Panc1 (cell line): ENCODE measurements at places on chromosomes 3 and 15. TPM values are rescaled to one million over a fixed set of nuclear protein-coding genes. Genes with fewer than 3 reads are reported as not detected.
A peak's percentile ranks its signal among the peaks of the same experiment; 100 is the strongest.

DNA sequence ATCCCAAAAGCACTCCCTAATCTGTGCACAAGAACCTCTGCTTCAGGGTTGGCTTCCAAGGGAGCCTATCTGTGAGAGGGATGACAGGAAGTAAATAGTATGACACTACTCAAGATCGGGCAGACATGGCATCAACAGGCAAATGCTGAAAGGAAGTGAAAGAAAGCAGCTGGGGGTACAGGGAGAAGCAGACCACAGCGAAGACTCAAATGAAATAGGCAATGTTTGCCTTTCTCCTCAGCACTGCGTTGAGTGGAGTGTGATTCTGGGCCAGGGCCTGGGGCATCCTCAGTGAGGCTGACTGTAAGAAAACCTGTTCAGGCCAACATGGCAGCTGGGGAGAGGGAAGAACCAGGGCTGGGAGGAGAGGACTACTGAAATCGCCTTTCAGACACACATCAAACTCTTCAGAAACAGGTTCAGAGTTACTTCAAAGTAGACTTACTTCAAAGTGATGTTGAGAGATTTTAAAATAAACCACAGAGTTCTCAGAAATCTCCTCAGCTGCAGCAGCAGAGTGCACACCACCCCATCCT lies 96.6 kb downstream of the SLC9A9 start:
- no peaks in the 10 kb centered on the region for H3K4me1 ChIP-seq
- H3K4me3 ChIP-seq, result no peak overlapping the region
- H3K27ac ChIP-seq, result no peak overlapping the region
- no peaks in the 10 kb centered on the region; the same call in 1 of the 2 replicates for H3K36me3 ChIP-seq
- no peak for DNase-seq
- H3K27me3 ChIP-seq, result no peaks in the 10 kb centered on the region; the same call in 1 of the 2 replicates

DNA sequence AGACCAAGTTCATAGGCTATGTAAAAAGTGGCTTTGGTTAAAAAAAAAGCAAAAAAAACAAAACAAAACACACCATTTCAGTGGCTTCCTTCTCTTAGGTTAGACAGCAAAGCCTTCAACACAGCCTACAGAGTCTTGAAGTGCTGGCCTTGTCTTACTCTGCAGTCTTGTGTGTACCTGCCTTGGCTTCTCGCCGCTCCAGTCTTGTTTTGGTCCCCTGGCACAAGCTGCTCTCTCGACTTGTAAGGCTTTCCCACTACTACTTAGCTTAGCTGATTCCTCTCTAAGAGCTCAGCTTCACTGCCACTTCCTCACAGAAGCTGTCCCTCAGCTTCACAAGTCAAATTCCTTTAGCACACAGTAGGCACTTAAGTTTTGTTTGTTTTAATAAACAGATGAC lies 63.0 kb downstream of the ST3GAL6 start:
- H3K36me3 ChIP-seq, result no peaks in the 10 kb centered on the region
- DNase-seq, result no peak
- no peaks in the 10 kb centered on the region for H3K27me3 ChIP-seq
- H3K4me3 ChIP-seq, result no peak overlapping the region
- no peak overlapping the region for H3K27ac ChIP-seq

- DNase-seq, result no peak
- H3K4me3 ChIP-seq, result no peak overlapping the region
- H3K27me3 ChIP-seq, result peaks cover 5% of the 10 kb centered on the region
- peaks cover 3% of the 10 kb centered on the region; the same call in 1 of the 2 replicates for H3K4me1 ChIP-seq
Measured at GRCh38 chr15:69297642-69298353, 914 bp upstream of the PAQR5 start.

DNA sequence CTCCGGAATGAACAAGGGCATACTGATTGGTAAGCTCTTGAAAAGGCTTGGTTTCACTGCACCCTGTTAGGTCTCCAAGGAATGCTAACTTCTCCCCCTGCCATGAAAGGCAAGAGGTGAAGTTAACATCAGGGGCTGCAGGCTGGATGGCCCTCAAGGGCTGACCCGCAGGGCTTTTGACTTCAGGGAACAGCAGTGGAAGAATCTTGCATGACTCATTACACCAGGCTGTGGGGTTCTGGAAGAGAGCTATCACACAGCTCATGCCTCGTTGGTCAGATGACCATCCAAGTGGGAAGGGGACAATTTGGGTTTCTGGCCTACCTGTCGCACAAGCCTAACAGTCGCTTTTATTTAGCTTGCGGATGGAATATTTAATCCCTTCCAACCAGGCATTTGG lies 23.6 kb upstream of the ATG7 start:
- H3K4me3 ChIP-seq, result no peak overlapping the region
- no peak overlapping the region for H3K27ac ChIP-seq
- no peaks in the 10 kb centered on the region for H3K36me3 ChIP-seq

DNA sequence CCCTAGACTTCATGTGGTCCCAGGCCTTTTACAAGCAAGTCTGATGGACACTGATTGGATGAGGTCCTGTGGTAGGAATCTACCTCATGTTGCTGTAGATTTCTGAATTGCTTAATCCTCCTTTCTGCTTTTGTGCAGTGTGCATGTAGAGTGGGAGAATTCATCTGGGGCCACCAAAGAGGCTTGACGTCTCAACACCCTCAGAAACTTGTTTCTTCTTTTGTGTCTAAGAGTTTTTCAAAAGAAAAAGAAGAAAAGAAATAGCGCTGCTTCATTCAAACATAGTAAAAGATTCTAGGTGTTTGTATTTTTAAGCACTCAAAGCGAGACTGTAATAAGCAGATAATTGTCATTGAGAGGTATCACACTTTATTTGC lies 46.2 kb downstream of the NR1D2 start:
- no peaks in the 10 kb centered on the region for H3K27me3 ChIP-seq
- no peak for DNase-seq
- no peaks in the 10 kb centered on the region for H3K36me3 ChIP-seq
- H3K4me3 ChIP-seq, result no peak overlapping the region
- no peaks in the 10 kb centered on the region; the same call in 1 of the 2 replicates for H3K4me1 ChIP-seq

DNA sequence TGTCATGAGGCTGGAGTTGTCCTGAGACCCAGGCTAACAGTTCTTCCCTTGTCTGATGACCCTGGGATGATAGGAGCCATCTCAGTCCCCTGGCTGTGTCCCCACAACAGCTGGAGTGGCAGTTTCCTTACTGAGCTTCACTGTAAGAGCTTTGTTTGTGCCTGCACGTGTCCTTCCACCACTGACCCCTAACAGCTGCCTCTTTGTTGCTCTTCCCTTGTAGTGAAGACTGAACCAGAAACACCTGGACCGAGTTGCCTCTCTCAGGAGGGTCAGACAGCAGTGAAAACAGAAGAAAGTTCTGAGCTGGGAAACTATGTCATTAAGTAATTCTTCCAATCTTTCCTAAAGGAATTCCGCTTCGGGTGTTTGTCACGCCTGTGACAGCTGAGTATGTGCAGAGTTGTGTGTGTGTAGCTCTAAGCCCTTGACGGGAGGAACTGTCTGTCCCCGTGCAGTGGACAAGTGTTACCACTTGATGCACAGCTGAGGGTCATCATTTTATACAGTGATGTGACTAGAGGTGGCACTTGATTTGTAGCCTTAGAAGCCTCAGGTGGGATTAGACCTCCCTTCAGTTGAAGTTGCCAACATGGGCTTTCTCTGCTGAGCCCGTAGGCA lies 25.0 kb downstream of the MAP6D1 start:
- H3K4me3 ChIP-seq, result no peak overlapping the region
- H3K27me3 ChIP-seq, result no peaks in the 10 kb centered on the region
- no peak overlapping the region for H3K27ac ChIP-seq
- no peak for DNase-seq

GRCh38 chr3:56621681-56622080 lies 61.4 kb downstream of the TASOR start:
- H3K4me1 ChIP-seq, result no peaks in the 10 kb centered on the region
- no peak overlapping the region for H3K4me3 ChIP-seq
- no peak for DNase-seq
- H3K27me3 ChIP-seq, result no peaks in the 10 kb centered on the region
- H3K27ac ChIP-seq, result no peak overlapping the region
- H3K36me3 ChIP-seq, result peaks cover 36% of the 10 kb centered on the region

- no peaks in the 10 kb centered on the region for H3K36me3 ChIP-seq
- H3K4me1 ChIP-seq, result no peaks in the 10 kb centered on the region
- H3K27me3 ChIP-seq, result no peaks in the 10 kb centered on the region
- H3K4me3 ChIP-seq, result no peak overlapping the region
- no peak overlapping the region for H3K27ac ChIP-seq
Measured at GRCh38 chr3:189334064-189334920, 162.5 kb downstream of the TPRG1 start.

GRCh38 chr3:160129459-160130061 lies 95.7 kb upstream of the C3orf80 start:
- 0 out of 2 replicates have a peak, but pooled peaks cover 4% of the 10 kb centered on the region for H3K4me1 ChIP-seq
- no peak overlapping the region for H3K4me3 ChIP-seq
- H3K27ac ChIP-seq, result no peak overlapping the region
- H3K27me3 ChIP-seq, result no peaks in the 10 kb centered on the region; the same call in 1 of the 2 replicates
- H3K36me3 ChIP-seq, result no peaks in the 10 kb centered on the region
- DNase-seq, result peak; percentile 68

DNA sequence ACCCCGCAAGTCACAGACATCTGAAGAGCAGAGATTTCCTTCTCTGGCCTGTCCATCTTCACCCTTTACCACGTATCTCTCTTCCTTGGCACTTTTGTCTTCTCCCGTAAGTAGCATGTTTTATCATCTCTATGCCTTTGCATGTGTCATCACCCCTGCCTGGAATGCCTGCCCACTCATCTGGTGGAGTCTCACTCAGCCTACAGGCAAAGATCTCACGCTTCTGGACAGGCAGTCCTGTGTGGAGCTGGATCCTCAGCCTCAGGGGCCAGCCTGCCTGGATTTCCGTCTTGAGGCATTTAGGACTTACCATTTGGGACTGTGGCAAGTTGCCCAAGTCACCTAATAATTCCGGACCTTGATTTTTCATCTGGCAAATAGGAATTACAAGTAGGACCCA lies 114.3 kb upstream of the CACNA2D3 start:
- DNase-seq, result no peak
- no peaks in the 10 kb centered on the region for H3K4me1 ChIP-seq
- no peak overlapping the region for H3K27ac ChIP-seq

DNA sequence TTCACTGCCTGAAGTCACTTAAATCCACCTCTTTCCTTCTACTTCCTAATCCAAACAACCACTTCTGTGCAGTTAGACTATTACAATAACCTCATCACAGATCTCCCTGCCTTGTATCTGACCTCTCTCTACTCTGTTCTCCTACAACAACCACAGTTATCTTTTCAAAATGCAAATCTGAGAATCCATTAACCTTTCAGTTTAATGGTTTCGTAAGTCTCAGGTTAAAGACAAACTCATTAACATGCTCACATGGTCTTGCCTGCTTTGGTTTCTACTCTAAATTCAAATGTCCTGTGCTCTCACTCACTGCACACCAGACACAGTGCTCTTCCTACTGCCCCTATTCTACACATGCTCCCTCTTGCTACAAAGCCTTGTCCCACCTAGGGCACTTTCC lies 406.5 kb upstream of the THBS1 start:
- H3K4me3 ChIP-seq, result no peak overlapping the region
- no peaks in the 10 kb centered on the region for H3K27me3 ChIP-seq
- H3K4me1 ChIP-seq, result no peaks in the 10 kb centered on the region
- no peaks in the 10 kb centered on the region for H3K36me3 ChIP-seq
- DNase-seq, result no peak

GRCh38 chr3:195079636-195080035 lies 191.3 kb downstream of the XXYLT1 start:
- no peak overlapping the region for H3K4me3 ChIP-seq
- peaks cover 41% of the 10 kb centered on the region for H3K4me1 ChIP-seq
- H3K36me3 ChIP-seq, result no peaks in the 10 kb centered on the region
- H3K27me3 ChIP-seq, result no peaks in the 10 kb centered on the region

DNA sequence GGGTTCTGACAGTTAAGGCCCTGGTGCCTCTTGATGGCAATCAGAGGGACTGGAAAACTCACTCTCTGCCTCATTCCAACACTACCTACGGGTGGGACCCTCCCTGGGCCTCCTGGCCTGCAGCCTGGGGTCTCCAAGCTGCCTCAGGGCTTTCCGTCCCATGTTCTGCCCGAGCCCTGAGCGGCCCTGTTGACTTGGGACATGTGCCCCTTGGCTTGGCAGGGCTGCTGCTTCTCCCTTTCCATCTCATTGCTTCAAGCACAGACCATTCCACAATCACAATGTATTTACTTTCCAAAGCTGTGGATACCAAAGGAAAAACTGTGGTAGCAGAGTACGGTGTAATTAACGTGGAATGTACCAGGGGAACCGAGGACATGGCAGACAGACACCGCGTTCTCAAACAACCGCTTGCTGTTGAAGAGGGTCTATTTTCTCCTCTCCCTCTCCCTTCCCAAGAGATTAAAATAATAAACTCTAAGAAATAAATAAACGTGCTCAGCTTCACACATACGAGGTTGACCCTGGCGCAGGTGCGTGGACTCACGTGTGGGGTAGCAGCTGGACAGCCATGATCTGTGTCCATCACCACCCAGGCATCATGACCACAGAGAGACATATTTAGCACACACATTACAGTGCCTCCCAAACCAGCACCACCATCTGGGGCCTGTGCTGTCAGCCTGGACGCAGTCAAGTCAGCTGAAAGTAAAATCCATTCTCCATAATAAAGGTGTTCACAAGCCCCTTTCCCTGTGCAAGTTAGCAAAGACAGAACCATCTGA lies 172.0 kb downstream of the XXYLT1 start:
- peaks cover 71% of the 10 kb centered on the region for H3K4me1 ChIP-seq
- H3K27ac ChIP-seq, result peak overlapping the region; percentile 71
- no peaks in the 10 kb centered on the region for H3K27me3 ChIP-seq
- H3K4me3 ChIP-seq, result no peak overlapping the region
- H3K36me3 ChIP-seq, result no peaks in the 10 kb centered on the region
- no peak for DNase-seq

The TMEM40 gene
- total RNA-seq, result 1.3 TPM
